Airway epithelial cell (primary cell): ENCODE measurements at places on chromosomes 6 and 20. TPM values are rescaled to one million over a fixed set of nuclear protein-coding genes. Genes with fewer than 3 reads are reported as not detected.

MICB gene
- total RNA-seq: 5.2 and 9.3 TPM in 2 replicates

TTK gene
- total RNA-seq: 17.6 and 22.0 TPM in 2 replicates

KIF13A gene
- 32.8 and 39.0 TPM in 2 replicates for total RNA-seq

DPPA5 gene
- total RNA-seq: not detected in 2 replicates

TRIM15 gene
- total RNA-seq: not detected in 2 replicates

IRF4 gene
- not detected in 2 replicates for total RNA-seq

VSTM2L gene
- 23.7 and 34.2 TPM in 2 replicates for total RNA-seq
